ENCODE measurements at places on chromosomes 2 and 18. TPM values are rescaled to one million over a fixed set of nuclear protein-coding genes. Genes with fewer than 3 reads are reported as not detected.

Gene TMEM247
- polyA plus RNA-seq: not detected

Gene GPR35
- 118 TPM for polyA plus RNA-seq

Gene ST3GAL5
- polyA plus RNA-seq: 10.0 TPM

Gene CERKL
- polyA plus RNA-seq: 7.6 TPM

Gene SPEG
- 35.1 TPM for polyA plus RNA-seq

Gene CBLN2
- 11.4 TPM for polyA plus RNA-seq

Gene MBP
- polyA plus RNA-seq: 28.8 TPM

Gene DUSP2
- 4.0 TPM for polyA plus RNA-seq

Gene C2orf72
- 42.0 TPM for polyA plus RNA-seq

Gene NEU4
- 0.67 TPM for polyA plus RNA-seq

Gene VWA3B
- polyA plus RNA-seq: 0.09 TPM

Gene SLC19A3
- 80.8 TPM for polyA plus RNA-seq

Gene PROM2
- 2.0 TPM for polyA plus RNA-seq

Gene MARCHF4
- 3.2 TPM for polyA plus RNA-seq

Gene TMEM182
- 6.3 TPM for polyA plus RNA-seq

Gene TSGA10
- 10.0 TPM for polyA plus RNA-seq

Gene POU3F3
- not detected for polyA plus RNA-seq

Gene SULT1C3
- 0.46 TPM for polyA plus RNA-seq

Gene EDAR
- 2.0 TPM for polyA plus RNA-seq
